Omental fat pad (tissue), 4 donors: ENCODE measurements at places on chromosomes 2 and 18.

- DNase-seq = no peak
These were observed 96.5 kb upstream of the CELF4 start for GRCh38 chr18:37662099-37662498.

- no peak for DNase-seq
These were observed 59.3 kb downstream of the MYL12B start for GRCh38 chr18:3321133-3321812.

DNA sequence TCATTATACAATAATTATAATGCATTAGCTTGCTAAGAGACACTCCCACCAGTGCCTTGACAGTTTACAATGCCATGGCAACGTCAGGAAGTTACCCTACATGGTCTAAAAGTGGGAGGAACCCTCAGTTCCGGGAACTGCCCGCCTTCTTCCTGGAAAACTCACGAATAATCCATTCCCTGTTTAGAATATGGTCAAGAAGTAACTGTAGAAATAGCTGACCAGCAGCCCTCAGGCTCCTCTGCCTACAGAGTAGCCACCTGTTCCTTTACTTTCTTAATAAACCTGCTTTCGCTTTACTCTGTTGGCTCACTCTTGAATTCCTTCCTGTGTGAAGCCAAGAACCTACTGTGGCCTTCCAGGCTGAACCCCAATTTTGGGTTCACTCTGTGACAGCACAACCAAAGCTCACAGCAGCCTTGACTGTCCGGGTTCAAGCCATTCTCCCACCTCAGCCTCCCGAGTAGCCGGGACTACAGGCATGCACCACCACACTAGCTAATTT is 20.0 kb upstream of the PTPN2 start:
- DNase-seq = no peak

GRCh38 chr18:23232331-23232730 is 97.0 kb downstream of the CABLES1 start:
- no peak for DNase-seq

DNA sequence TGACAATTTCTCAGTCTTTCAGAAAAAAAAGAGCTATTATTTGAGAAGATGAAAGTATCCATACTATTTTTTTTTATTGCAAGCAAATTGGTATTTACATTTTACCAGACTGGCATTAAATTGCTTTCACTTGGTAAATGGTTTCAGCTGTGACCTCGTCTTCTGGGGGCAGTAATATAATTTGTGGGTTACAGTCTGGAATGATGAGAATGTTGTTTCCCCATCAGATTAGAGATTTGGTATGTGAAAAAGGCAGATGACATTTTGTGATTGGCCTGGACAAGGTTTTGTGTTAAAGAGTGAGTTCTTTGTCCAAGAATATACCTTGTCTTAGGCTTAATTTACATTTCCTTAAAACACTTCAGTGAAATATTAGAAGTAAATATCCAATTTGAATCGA is 390.1 kb upstream of the ST6GAL2 start:
- no peak for DNase-seq

DNA sequence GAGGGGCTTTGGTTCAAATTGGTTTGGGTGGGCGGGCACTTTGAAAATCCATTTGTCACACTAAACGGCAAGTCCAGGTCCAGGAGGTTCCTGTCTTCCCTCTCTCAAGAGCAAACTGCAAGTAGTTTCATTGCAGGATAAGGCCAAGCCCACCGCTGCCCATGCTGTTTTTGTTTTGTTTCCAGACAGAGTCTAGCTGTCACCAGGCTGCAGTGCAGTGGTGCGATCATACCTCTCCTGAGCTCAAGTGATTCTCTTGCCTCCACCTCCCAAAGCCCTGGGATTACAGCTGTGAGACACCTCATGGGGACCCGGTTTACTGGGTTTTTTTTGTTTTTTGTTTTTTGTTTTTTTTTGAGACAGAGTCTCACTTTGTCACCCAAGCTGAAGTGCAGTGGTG is 1.8 kb upstream of the CYBRD1 start:
- DNase-seq = no peak

DNA sequence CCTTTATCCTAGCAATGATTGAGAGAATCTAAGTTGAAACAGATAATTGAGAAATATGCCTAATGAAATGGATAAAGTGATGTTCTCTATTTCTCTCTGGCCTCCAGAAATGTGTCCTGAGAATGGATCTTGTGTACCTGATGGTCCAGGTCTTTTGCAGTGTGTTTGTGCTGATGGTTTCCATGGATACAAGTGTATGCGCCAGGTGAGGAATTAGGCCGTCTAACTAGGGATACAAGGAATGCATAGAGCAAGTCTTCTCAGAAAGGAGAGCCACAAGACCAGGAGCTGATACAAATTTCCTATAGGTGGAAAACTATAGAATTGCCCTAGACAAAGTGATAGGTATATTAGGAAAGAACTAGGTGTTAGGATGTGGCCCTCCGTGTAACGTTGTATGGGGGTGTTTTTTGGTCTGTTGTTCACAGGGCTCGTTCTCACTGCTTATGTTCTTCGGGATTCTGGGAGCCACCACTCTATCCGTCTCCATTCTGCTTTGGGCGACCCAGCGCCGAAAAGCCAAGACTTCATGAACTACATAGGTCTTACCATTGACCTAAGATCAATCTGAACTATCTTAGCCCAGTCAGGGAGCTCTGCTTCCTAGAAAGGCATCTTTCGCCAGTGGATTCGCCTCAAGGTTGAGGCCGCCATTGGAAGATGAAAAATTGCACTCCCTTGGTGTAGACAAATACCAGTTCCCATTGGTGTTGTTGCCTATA is 592 bp upstream of the CAD start:
- DNase-seq = no peak

DNA sequence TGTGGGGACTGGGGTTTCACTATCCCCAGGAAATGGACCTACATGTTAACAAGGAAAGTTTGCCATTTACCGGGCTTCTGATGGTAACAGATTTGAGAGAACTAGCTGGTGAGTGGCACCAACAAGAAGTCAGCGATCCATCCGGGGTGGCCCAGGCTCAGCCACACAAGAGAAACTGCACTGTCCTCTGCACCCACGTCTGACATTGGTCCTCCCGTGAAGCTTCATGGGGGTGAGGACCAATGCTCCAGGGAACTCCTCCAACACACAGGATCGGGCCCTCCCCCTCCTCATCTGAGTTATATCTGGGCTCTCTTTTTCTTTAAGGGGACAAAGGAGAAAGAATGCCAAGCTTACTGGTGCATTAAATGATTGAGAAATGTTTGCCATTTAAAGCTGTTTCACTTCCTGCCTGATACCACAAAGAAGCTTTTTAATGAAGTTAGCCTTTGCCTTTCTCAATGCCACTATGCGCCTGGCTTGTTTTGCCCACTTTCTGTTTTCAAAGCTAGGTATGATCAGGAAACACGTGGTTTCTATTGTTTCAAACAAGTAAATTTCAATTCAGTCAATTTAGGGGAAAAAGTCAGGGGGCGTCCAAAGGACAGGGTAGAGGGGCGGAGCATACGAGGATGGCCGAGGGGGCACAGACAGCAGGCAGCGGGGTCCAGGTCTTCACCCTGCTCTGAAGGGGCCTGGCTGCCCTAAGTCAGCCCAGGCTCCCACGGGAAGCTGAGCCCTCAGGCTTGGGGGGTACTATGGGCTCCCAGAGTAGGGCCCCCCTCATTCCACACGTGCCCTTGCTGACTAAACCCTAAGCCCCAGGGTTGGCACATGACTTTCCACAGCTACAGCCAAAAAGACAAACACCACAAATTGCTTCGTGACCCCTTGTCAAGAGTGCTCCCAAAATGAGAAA is 204.0 kb upstream of the ID2 start:
- no peak for DNase-seq
